ENCODE measurements at places on chromosomes 7 and 10.
A peak's percentile ranks its signal among the peaks of the same experiment; 100 is the strongest.

DNA sequence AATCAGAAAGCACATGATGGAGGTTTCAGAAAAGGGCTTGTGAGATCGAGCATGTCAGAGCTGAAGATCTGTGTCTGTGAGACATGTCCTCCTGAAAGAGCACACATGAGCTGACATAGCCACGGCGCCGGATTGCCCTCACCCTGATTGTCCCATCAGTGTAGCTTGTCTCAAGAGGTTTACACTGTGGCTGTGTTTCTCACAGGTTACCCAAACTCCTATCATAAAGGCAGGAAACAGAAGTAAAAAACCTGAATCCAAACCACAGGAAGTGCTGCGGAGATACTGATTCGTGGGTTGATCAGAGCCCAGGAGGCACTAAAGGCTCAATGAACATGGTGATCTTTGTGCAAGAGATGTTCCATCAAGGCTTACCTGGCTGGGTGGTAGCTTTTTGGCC is 3.9 kb upstream of the ATP6V0E2 start:
- DNase-seq = no peak

DNA sequence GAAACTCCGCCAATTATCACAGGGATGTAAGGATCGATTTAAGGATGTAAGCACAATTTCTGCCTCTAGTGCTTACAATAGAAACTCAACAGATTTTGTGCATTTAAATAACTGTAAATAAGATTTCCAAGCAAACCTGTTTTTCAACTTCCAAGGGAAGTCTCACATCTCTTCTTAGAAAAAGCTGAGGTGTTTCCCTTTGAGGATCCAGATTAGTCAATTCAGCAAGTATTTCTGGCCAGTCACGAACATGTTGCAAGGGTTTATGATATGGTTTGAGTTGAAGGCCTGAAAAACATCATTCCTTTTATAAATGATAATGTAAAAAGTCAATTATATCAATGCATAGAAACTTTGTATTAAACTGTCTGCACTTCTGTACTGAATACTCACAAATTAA is 23.9 kb downstream of the KRIT1 start:
- DNase-seq = no peak

DNA sequence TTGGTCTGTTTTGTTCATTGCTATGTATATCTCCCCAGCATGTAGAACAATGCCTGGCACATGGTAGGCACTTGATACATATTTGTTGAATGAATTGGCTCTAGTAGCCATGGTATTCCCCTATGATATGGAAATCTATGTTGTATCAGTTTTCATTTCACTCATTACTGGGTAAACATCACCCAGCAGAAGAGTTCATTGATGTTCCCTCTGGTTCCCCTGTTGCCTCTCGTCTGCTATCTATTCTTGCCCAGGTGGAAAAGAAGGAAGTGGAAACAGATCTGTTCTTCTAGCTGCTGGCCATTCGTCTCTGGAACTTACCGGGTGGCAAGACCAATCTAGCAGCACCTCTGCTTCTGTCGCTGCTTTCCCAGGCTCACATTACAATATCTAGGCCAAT is 71.5 kb downstream of the LRRC4 start:
- DNase-seq = no peak

- DNase-seq = no peak
Observed at GRCh38 chr7:117951691-117952280, 78.5 kb upstream of the CTTNBP2 start.

GRCh38 chr10:62244785-62245467 is 23.7 kb downstream of the RTKN2 start:
- no peak for DNase-seq

DNA sequence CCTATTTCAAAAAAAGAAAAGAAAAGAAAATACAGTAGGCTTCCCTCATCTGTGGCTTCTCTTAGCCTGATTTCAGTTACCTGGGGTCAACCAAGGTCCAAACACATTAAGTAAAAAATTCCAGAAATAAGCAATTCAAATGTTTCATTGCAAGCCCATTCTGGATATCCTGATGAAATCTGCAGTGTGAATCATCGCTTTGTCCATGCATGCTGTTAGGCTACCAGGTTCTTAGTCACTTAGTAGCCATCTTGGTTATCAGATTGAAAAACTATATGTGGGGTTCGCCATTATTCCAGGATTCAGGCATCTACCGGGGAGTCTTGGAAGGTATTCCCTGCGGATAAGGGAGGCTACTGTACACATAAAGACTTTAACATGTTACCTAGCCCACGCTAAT is 991 bp upstream of the FAM204A start:
- no peak for DNase-seq

GRCh38 chr10:72083790-72084459 is 4.4 kb downstream of the SPOCK2 start:
- DNase-seq = no peak

DNA sequence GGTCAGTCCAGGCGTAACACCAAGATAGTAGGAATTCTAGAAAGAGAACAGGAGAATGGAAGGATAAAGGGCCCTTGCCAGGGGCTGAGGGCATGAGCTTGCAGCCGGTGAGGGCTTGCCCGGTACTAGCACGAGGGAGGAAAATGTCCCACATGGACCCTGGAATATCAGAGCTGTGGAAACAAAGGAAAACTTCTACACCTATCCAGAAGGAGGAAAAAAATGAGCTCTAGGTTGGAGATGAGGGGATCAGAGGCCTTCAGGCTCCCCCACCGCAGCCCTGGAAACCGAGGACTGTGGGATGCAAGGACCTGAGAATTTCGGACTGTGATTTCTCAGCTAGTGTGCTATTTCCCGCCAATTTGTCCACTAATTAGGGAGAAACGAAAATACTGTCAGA is 22.1 kb downstream of the RAMP3 start:
- no peak for DNase-seq

GRCh38 chr7:139650429-139651100 is 127.1 kb downstream of the CLEC2L start:
- no peak for DNase-seq

DNA sequence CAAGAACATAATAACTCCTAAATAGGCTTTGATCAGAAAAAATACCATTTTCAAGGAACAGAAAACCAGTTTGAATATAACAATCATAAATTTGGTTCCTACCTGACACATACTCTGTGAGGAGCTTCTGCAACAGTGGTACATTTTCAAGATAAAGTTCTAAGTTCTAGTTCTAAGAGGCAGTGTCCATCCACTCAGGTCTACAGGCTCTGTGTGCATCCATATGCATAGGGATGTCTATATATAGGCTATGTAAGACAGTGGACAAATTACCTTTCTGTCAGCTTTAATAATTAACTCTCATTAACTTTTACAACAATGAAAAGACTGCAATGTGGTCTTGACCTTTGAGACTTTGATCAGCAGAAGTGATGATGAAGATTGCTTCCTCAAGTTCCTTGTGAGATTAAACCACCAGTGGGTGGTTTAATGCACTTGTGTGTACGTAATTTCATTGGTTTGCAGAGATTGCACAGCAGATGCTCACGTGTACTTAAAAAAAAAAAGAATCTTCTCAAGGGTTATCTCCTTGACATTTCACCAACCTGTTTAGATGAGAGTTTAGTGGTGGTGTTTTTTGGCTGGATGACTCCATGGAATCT is at the start of gene SLC26A3:
Gene SLC26A3 (minus strand): TSS at position 215 of the 602 bp plus-strand sequence. CDS start 8,714 bp downstream, outside the sequence.
- no peak for DNase-seq

GRCh38 chr10:116826803-116827202 is 22.5 kb upstream of the ENO4 start:
- DNase-seq = no peak

DNA sequence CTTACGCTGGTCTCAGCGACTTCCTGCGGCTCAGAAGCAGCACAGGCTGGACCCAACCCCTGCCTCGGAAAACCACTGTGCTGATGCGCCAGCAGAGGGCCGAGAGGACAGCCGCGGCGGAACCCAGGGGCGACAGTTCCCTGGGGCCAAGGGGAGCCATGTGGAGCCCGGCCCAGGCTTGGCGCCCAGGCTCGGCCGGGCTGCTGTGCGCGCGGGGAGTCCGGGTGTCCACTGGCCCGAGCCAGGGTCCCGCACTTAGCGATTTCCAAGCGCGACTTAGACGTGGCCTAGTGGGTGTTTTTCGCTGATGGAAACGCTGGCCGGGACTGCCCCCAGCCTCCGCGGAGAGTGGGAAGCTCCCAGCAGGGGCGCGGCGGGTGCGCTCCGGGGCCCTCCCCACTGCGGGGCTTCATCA is 18.6 kb upstream of the ZNF32 start:
- peak; percentile 59 for DNase-seq

DNA sequence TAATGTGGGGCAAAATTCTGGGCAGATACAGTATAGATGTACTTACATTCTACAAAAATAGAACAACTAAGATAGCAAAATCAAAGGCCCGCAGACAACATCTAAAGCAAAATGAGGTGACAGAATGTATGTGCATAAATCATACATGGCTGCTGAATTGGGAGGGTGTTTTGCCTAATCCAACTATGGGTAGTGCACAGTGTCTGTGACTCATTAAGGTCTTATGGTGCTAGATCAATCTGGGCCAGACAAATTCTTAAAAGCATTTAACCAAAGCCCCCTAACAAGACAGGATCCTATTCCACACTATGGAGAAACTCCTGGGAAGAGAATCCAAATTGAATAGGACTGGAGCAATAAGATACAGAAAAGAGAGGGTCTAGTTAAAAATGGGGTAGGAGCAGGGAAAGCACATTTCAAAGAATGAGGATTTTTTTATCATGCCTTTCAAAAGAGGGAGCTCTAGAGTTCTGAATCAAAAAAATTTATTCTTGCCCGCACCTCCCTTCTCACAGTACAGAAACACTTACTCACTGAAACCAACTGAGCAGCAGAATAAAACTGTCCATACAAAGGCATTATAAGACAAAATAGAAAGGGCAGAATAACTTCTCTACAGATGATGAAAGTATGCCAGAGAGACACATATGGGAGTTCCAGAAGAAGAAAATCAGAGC is 181.3 kb downstream of the RNLS start:
- DNase-seq = no peak

GRCh38 chr7:17532861-17533404 is 234.5 kb downstream of the AHR start:
- no peak for DNase-seq

- no peak for DNase-seq
Observed at GRCh38 chr10:5963071-5963470, 14.3 kb downstream of the IL15RA start.

GRCh38 chr10:60892571-60892970 is 51.4 kb downstream of the RHOBTB1 start:
- DNase-seq = no peak

- no peak for DNase-seq
Observed at GRCh38 chr10:21100190-21100589, 203.1 kb upstream of the NEBL start.

DNA sequence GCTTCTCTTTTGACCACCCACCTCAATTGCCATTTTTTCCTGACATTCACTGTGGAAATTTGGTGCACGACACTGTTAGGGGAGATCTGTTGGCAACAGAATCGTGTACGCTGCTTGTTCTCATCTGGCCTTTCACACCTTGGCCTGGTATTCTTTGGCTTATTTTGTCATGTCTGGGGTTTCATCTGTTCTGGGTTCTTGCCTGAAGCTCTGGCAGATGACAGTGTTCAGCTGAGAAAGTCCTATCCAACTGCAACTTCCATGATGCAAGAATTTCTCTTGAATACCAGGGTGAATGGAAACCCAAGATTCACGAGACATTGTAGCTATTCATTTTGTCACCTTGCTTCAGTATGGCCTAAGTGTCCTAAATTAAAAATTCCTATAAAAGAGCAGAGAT is 82.6 kb upstream of the CELF2 start:
- no peak for DNase-seq

DNA sequence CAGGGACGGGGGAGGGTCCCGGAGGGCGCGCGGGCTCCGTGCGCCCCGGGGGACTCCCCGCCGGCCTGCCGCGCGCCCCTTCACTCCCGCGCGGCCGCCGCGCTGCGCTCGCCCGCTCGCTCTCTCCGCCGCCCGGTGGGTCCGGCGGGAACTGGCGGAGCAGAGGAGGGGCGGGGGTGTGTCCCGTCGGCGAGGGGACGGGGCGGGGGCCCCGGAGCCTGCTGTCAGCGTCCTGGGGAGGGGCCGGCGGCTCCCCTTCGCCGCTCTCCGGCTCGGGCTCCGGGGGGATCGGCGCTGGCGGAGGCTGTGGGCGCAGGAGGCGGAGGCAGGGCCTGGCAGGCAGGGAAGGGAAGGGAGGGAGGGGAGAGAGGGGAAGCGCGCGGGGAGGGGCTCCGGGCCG is at the start of gene SH3PXD2A:
Gene SH3PXD2A (minus strand): TSS at position 153 of the 400 bp plus-strand sequence. CDS start 310 bp downstream, outside the sequence.
- no peak for DNase-seq

- DNase-seq = no peak
Observed at GRCh38 chr10:11003679-11004078, 14.0 kb upstream of the CELF2 start.

DNA sequence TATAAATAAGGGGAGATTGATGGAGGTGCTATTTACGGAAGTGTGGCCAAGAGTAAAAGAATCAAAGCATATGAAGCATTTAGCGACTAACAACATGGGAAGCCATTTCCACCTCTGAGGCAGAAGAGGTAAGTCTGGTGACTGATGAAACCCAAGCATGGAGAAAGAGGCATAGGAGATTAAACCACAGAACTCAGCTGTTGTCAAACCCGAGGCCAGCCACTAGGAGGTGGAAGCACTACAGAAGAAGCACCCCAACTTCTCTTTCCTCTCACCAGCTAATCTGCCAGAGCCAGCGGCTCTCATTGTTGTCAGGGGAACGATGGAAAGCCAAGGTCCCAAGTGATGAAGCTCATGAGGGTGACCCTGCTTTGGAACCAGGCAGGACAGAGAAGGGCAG is 19.6 kb upstream of the CNTNAP2 start:
- DNase-seq = no peak

DNA sequence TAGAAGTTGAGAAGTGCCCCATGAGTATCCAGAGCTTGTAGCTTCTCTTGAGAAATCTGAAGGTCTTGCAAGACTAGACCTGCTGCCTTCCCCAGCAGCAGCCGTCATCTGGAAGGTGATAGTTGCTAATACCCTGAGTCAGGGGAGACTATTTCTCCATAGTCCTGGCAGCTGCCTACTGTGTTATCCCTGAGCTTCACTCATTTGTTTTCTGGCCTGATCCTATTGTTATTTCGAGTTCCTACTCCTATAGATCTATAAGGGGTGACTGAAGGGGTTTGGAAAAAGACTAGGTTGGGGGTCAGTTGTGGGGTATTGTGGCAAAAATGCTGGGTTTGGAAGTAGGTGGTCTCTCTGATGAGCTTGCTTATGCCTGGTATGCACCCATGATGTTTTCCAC is 297.8 kb downstream of the CNTNAP2 start:
- DNase-seq = no peak

- DNase-seq = no peak
Observed at GRCh38 chr10:191703-192518, 56.7 kb downstream of the ZMYND11 start.

DNA sequence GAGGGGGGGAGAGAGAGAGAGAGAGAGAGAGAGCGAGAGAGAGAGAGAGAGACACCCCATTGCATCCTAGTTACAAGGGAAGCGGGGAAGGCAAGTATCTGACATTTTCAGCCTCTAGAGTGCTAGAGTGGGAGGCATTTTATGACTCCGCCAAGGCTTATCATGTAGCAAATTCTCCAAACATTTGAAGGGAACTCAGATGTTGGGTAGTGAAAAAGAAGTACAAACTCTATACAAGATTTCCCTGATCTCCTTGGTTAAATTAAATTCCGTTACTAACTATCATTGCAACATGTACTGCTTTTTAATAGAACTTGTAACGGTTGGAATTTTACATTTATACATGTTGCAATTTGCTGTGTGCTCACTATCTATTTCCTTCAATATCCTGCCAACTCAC is 83.4 kb upstream of the FAM3C start:
- no peak for DNase-seq

GRCh38 chr7:150368884-150369747 is 494 bp downstream of the REPIN1 start:
- peak; percentile 71 for DNase-seq

All from right atrium auricular region (tissue), 2 donors.